ENCODE measurements at places on chromosomes 7 and 10.

DNA sequence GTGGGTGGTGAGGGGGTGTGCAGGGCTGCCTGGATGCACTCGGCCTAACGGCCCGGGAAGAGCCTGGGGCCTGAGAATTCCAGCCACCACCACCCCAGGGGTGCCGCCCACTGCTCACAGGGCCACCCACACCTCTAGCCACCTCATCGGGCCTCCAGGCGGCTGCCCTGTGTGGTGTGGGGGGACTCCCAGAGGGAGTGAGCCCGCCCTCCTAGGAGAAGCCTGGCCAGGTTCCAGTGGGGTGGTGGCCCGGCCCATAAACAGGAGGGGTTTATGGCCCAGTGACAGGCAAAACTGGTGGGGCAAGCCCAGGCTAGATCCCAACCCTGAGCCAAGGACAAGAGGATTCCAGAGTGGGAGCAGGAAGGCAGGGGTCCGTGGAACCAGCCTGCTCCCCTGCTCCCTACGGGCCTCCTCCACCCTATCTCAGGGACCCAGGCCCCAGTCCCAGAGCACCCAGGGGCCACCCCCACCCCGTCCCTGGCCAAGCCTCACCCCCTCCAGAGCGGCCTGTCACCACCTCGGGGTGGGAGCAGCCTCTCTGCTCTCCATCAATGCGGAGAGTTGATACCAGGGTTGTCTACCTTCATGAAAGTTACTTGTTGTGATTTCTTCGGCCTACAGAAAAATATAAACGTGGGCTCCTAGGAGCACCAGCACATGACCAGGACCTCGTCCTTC is 20.2 kb upstream of the PDGFA start:
- no peak for DNase-seq

GRCh38 chr10:4243651-4244050 is 458.6 kb upstream of the KLF6 start:
- no peak for DNase-seq

DNA sequence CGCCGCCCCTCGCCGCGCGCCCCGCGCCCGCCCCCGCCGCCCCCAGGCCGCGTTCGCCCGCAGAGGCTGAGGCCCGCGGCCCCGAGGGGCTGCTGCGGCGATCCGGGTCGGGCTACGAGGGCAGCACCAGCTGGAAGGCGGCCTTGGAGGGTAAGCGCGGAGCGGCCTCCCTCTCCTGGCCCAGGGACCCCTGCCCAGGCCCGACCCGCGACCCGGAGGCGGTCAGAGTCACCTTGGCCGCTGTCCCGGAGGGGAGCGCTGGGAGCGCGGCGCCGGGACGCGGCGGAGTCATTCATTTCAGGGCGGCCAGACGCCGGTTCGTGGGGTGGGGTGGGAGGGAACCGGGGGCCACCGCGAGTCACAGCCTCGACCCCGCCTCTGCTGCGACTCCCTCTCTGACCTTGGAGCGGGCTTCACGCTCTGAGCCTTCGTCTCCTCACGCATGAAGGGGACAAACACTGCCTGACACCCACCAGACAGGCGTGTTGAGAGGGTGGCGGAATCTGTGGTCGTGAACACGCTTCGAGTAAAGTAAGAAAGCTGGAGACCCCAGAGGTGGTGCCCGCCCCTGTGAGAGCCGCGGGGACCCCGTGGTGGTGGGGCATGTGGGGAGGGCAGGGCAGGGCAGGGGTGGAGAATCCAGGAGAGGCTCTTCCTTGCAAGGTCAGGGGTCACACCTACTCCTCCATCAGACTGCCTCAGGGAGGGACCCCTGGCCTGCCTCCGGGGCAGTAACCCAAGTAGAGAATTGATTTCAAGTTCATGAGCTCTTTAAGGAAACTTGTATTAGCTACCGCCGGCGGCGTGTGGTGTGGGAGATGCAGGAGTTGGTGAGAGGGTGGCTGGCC is 707 bp downstream of the CLEC2L start:
- peak; percentile 39 for DNase-seq

DNA sequence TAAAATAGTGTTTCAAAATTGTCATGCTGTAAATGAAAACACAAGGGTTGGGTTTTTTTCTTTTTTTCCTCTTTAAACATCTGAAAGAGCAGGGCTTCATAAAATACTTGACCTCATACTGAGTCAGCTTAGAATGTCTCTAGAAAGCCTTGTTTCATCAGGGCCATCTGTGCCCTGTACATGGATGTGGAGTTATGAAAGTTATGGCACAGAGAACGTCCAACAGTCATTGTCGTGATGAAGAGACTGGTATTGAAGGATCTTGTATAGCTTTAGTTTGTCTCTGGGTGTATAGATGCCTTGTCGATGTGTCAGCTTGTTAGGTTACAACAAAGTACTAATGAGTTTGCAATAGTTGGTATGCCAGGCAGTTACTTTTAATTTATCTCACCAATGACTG is 127.3 kb downstream of the FAM204A start:
- DNase-seq: no peak

DNA sequence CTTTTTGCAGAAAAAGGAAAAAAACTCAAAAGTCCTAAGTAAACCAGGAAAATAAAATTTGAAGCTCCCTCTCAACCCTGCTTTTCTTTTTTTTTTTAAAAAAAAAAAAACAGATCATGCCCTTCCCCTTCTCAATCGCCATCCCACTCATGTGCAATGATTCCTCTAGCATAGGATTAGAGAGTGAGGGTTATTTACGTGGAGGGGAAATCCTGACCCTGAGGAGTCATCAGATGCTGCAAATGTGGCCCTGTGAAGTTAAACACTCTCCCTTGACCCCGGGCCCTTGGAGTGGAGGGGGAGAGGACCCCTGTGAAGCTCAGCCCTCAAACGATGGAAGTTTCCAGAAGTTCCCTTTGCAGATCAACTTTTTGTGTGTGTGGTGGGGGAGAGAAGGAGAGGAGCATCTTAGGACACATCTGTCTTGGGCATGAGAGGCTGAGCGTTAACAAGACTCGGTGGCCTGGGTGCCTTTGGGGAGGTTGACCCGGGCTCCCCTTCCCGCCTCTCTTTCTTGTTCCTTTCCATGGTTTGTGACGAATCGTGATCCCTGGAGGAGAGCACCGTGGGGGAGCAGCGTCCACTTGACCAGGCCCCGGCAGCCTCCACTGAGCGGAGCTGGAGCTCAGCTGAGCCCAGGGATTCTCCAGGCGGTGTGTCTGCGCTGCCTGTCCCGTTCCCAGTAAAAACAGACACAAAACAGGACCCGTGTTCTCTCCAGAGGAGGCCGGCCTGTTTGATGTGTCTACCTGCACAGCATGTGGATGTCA is 1.5 kb upstream of the SHH start:
- no peak for DNase-seq

DNA sequence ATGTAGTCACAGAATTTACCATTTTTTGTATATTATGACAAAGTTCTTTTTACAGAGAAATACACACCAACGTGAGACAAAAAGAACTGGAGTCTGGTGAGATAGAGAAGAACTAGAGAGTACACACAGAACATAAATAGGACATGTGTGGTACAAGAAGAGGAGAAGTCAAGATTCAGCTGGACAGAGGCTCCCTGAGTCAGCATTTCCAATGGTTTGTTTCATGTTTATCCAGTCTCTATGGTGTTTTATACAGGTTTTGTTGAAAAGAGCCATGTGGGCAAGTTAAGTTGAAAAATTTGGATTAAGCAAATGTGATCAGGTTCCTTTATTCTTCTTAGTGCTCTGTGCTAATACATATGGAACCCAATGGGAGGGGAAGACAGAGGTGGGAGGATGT is 105.5 kb upstream of the AKR1E2 start:
- DNase-seq: no peak

DNA sequence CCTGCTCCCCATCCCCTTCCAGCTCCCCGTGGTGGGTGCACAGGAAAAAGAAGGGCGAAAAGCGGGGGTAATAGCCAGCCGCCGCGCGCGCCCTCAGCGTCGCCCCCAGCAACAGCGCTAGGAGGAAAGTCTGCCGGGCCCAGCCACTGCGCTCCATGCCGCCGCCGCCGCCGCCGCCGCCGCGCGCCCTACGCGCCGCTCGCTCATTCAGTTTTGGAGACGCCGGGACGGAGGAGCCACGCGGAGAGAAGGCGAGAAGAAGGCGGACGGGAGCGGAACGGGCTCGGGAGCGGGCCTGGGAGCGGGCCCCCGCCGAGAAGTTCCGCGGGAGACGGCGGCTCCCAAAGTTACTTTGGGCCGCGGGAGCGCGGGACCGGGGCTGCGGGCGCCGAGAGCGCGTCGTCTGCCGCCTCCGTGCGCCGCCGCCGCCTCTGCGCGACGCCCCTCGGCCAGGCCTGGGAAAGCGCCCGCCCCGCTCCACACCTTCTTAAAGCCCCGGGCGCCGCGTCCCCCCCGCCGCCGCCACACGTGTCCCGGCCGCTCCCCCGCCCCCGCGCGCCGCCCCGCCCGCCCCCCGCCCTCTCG is at the start of gene RELN:
Gene RELN (minus strand): TSS at position 459 of the 585 bp plus-strand sequence. CDS start 302 bp downstream, at position 157.
- DNase-seq: peak; percentile 74

DNA sequence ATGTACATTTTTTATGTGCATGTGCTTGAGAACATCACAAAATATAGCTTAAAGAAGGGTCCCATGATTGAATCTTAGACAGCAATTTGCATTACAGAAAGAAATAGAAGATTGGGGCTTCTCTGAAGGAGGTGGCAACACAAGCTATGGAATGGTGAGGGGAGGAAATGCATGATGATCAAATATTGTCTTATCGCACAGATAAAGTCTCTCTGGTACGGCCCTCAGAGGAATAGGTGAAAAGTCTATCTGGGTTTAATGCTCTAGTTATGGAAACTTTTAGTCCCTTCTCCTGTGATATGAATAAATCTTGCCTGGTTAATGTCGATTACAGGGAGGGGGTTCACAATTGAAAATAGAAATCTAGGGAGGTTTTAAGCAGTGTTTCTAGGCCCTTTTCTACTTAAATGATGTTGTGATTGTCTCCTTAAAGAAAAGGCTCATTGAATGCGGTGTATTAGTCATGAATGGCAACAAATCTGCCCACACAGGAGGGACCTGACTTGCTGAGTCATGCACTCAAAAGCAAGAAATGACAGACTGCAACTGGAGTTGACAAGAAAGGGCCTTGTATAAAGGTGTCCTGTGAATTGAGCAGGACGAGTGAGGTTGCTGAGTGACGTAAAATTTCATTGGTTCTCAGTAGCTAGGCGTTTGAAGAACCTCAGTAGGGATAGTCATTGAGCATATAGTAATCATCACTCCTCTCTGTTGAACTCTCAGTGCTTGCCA is 133.4 kb upstream of the CSTF2T start:
- peak; percentile 16 for DNase-seq

DNA sequence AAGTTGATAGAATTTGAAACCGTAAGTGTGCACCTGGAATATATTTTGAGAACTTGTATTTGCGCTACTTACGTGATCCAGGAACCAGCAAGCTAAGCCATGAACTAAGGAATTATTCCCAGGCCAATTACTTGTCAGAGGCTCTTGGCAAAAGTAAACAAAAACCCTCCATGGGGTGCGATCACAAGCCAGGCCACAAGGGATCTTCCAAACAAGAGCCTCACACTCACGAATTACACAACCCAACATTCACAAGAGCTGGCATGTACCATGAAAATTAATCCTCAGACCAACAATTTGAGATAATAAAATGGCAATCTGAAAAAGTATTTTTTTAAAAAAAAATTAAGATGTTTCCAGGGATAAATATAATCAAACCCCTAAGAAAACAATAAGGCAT is 467.0 kb upstream of the AKR1E2 start:
- peak; percentile 79 for DNase-seq

- no peak for DNase-seq
Measured at GRCh38 chr7:29196191-29196590, 1.6 kb downstream of the CHN2 start.

- peak; percentile 94 for DNase-seq
Measured at GRCh38 chr10:86710987-86711512, 42.7 kb downstream of the LDB3 start.

- no peak for DNase-seq
Measured at GRCh38 chr10:79136236-79137005, 67.7 kb downstream of the ZMIZ1 start.

GRCh38 chr7:81264116-81264515 is 345.3 kb upstream of the SEMA3C start:
- no peak for DNase-seq

GRCh38 chr10:77392851-77393250 is 244.8 kb downstream of the KCNMA1 start:
- DNase-seq: no peak

- DNase-seq: no peak
Measured at GRCh38 chr10:126397156-126397555, 8.9 kb upstream of the ADAM12 start.

- DNase-seq: no peak
Measured at GRCh38 chr10:73168465-73168803, 515 bp downstream of the FAM149B1 start.

GRCh38 chr10:3068968-3069737 is 1.8 kb downstream of the PFKP start:
- DNase-seq: peak; percentile 61

- no peak for DNase-seq
Measured at GRCh38 chr7:2255145-2256139, 13.4 kb downstream of the NUDT1 start.

DNA sequence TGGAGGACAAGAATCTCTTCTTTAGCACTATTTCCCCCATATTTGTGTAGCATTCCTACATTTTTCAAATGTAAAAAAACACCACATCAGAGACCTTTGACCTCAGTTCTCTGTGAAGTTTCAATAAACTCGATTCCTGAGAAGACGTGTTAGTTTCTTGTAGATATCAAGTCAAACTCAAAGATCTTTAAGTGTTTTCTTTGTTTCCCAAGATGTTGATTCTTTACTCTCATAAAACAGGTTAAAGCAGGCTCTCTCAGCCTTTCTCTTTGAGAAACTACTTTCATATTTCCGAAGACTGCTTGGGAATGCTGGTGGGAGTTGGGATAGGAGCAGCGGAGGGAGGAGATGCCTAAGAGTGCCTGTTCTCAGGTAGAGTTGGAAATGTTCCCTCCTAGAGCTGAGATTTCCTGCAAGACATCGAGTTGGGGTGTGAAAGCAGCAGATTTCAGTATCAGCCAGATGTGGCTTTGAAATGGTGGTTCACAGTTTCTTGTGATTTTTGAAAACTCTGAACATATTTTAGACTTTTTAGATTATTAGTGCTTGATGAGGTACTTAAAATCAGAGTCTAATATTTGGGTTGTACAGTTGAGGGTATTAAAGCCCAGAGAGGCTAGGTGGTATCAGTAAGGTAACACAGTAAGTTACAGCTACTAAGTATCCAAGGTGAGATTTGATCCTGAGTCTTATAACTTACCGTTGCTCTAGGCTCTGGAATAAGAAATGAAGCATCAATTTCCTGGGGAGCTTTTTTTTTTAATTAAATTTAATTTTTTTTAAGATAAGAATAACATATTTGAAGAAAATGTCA is 13.9 kb downstream of the ADK start:
- DNase-seq: no peak
